ENCODE measurements at places on chromosomes 7 and 10. TPM values are rescaled to one million over a fixed set of nuclear protein-coding genes. Genes with fewer than 3 reads are reported as not detected.

DNA sequence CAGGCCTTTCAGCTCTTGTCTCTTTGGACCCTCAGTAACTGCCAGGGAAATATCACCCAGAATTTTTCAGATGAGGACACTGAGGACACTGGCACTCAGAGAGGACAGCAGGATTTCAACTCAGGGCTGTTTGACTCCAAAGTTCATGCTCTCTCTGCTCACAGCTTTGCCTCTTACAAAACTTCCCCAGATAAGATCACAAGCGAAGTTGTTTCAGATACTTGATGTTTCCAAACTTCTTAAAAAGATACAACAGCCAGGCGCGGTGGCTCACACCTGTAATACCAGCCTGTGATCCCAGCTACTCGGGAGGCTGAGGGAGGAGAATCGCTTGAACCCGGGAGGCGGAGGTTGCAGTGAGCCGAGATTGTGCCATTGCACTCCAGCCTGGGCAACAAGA lies 32.4 kb upstream of the ZRANB1 start:
- no peak overlapping the region for H3K27ac ChIP-seq
- no peaks in the 10 kb centered on the region for H3K4me1 ChIP-seq
- no peak for DNase-seq

LIPJ gene
- total RNA-seq: not detected

TMEM229A gene
- 1.1 TPM for total RNA-seq

DNA sequence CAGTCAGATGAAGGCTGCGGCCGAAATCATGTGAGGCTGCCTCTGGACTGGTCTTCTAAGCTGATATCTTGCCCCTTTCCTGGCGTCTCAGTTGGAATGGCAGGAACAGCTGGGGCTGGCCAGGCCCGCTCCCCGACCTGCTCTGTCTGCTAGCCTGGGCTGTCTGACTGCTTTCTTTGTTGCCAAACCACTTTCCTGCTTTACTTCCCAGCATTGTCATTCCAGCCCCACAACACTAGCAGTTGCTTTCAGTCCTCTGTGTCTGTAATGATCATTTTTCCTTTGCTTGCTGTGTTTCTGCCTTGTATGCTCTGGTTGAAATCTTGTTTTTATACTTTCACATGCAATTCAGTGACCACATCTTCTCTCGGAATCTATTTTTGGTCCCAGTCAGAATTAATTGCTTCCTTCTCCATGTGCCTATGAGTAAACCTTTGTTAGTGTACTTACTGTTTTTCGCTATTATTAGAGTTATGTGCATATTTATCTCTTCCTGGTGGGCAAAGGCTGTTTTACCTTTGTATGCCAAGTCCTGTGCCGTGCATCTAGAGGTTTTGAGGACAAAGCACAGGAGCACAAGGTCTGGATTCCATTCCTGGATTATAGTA lies 21.6 kb downstream of the PRPF18 start:
- DNase-seq: no peak
- H3K27ac ChIP-seq: no peak overlapping the region
- H3K36me3 ChIP-seq: peaks cover 46% of the 10 kb centered on the region
- no peaks in the 10 kb centered on the region for H3K27me3 ChIP-seq
- no peaks in the 10 kb centered on the region for H3K4me1 ChIP-seq
- H3K4me3 ChIP-seq: no peak overlapping the region

TUBAL3 gene
- total RNA-seq: not detected

GRCh38 chr7:21407796-21408480 lies 19.9 kb upstream of the SP4 start:
- no peak overlapping the region for H3K4me3 ChIP-seq
- no peaks in the 10 kb centered on the region for H3K36me3 ChIP-seq
- H3K27ac ChIP-seq: no peak overlapping the region
- H3K4me1 ChIP-seq: no peaks in the 10 kb centered on the region

KIF20B gene
- 1.1 TPM for total RNA-seq

NPY4R gene
- total RNA-seq: not detected

TEX36 gene
- not detected for total RNA-seq

ZNF117 gene
- total RNA-seq: 2.0 TPM

LIPF gene
- total RNA-seq: not detected

AKR1E2 gene
- 3.2 TPM for total RNA-seq

DNA sequence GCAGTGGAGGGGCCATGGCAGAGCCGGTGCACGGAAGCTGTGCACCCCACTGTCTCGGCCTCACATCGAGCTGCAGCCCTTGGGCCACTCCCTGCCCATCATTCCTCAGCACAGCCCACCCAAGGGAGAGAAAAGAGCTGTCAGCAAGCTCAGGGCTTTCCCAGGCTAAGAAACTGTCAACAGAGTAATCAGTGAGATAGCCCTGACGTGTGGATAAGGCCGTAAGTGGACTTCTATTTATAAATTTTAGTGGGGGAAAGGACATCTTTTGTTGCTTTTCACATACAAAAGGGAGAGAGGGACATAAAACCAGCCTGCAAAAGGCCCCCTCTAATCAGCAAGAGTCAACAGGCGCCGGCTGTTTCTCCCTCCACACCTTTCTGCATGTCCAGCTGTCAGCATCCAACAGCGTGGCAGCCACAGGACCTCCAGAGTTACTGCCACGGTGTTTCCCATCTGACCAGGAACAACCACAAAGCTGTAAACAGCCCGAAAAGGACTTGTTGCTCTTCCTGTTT lies 56.8 kb upstream of the DDC start:
- no peaks in the 10 kb centered on the region for H3K27me3 ChIP-seq
- H3K4me3 ChIP-seq: no peak overlapping the region
- peaks cover 41% of the 10 kb centered on the region for H3K4me1 ChIP-seq

DNA sequence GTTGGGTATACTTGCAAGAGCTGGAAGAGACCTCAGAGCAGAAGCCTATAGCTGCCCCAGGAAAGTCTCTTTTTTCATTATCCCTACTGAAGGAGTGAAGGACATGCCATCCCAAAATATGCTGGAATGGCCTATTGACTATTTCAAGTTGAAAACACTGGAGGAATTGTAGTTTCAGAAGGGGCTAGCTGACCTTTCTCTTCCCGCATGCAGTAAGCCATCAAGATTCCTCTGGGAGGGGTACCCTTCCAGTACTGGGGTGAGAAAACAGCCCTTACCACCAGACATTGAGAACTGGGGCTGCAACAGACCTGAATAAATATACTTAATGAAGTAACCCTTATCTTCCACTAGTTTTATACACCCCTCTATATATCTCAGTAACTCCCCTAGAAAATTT lies 41.7 kb downstream of the CHCHD3 start:
- H3K27ac ChIP-seq: no peak overlapping the region
- no peaks in the 10 kb centered on the region for H3K36me3 ChIP-seq
- H3K4me1 ChIP-seq: no peaks in the 10 kb centered on the region
- DNase-seq: no peak

- H3K27me3 ChIP-seq: no peaks in the 10 kb centered on the region
- H3K4me1 ChIP-seq: no peaks in the 10 kb centered on the region
- H3K27ac ChIP-seq: peak overlapping the region; percentile 96
- DNase-seq: peak; percentile 69
- peak overlapping the region; percentile 83 for H3K4me3 ChIP-seq
These were observed 563 bp upstream of the JMJD1C start for GRCh38 chr10:63466144-63466935.

GRCh38 chr7:143299840-143300239 lies 11.7 kb downstream of the CASP2 start:
- no peak for DNase-seq
- no peaks in the 10 kb centered on the region for H3K27me3 ChIP-seq
- H3K4me1 ChIP-seq: peaks cover 24% of the 10 kb centered on the region
- H3K27ac ChIP-seq: no peak overlapping the region

DNA sequence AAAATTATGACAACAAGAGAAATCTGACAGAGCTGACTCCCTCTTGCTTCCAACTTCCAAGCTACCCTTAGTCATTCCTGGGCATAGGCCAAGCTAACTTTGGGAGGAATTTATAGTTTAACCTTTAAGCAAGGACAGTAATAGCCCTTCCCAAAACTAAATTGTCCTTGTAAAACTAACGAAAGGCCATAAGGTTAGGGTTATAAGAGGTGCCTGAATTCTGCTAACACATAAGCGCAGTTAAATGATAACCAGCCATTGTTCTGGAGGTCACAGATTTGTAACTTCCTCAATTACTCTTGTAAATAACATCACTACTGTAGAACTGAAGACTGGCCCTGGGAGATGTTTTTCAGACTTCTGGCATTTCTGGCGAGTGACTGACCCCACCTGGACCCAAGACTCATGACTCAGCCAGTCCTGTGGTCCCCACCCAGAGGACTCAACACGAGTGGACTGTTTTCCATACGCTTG lies 481.2 kb downstream of the KCNMA1 start:
- no peaks in the 10 kb centered on the region for H3K36me3 ChIP-seq
- H3K27me3 ChIP-seq: no peaks in the 10 kb centered on the region
- H3K4me1 ChIP-seq: no peaks in the 10 kb centered on the region
- H3K4me3 ChIP-seq: no peak overlapping the region
- no peak for DNase-seq

SYCE1 gene
- 1.1 TPM for total RNA-seq

- no peak overlapping the region for H3K27ac ChIP-seq
- no peaks in the 10 kb centered on the region for H3K36me3 ChIP-seq
- H3K4me3 ChIP-seq: no peak overlapping the region
- DNase-seq: no peak
- H3K4me1 ChIP-seq: peaks cover 5% of the 10 kb centered on the region
These were observed 33.5 kb upstream of the CPN1 start for GRCh38 chr10:100114976-100115770.

DNA sequence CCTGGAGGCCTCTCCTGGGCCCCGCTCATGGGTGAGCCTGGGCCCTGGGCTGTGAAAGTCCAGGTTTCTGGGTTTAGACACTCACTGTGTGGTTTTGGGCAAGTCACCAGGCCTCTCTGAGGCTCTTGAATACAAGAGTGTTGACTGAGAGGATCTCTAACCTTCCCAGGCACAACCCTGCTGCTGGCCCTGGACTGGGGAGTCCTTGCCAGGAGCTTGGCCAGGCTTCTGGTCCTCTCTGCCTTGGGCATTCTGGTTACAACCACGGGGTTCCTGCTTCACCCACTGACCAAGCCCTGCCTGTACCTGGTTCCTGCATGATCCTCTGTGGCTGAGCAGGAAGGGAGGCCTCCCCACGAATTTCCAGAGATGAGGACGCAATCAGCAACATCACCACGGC lies 63.6 kb upstream of the COL13A1 start:
- no peak overlapping the region for H3K4me3 ChIP-seq
- peak overlapping the region; percentile 6 for H3K27ac ChIP-seq
- H3K36me3 ChIP-seq: no peaks in the 10 kb centered on the region
- DNase-seq: no peak
- peaks cover 43% of the 10 kb centered on the region for H3K4me1 ChIP-seq

GRCh38 chr10:116014871-116015582 lies 258.0 kb downstream of the GFRA1 start:
- H3K4me1 ChIP-seq: no peaks in the 10 kb centered on the region
- H3K27ac ChIP-seq: no peak overlapping the region
- no peaks in the 10 kb centered on the region for H3K36me3 ChIP-seq
- no peak overlapping the region for H3K4me3 ChIP-seq

GRCh38 chr7:26580064-26580591 lies 284.3 kb downstream of the SKAP2 start:
- H3K4me3 ChIP-seq: no peak overlapping the region
- no peaks in the 10 kb centered on the region for H3K27me3 ChIP-seq
- no peaks in the 10 kb centered on the region for H3K4me1 ChIP-seq

DNA sequence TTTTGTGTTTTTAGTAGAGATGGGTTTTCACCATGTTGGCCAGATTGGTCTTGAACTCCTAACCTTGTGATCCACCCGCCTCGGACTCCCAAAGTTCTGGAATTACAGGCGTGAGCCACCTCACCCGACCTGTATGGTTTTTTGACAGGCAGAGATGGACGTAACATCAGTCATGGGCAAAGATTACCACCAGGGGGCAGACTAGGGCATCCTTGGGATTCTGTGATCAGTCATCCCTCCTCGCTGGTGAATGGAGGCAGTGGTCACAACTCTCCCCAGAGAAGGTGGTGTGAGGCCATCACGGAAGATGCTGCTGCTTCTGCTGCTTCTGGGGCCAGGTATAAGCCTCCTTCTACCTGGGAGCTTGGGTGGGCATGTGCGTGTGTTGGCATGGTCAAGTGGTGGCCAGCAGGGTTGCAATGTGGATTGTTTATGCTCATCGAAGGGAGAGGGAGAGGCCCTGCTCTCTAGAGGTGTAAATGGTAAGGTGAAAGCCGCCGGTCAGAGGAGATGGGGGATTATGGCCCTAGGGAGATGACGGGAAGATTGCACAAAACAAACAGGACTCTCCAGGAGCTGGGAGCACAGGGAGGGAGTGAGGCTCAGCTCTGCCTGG lies 122.7 kb upstream of the PRSS1 start:
- no peaks in the 10 kb centered on the region for H3K27me3 ChIP-seq
- no peaks in the 10 kb centered on the region for H3K4me1 ChIP-seq
- H3K36me3 ChIP-seq: no peaks in the 10 kb centered on the region
- no peak overlapping the region for H3K4me3 ChIP-seq

GPR15LG gene
- total RNA-seq: not detected

GRCh38 chr7:68309806-68310205 lies 1288.5 kb upstream of the AUTS2 start:
- no peaks in the 10 kb centered on the region for H3K27me3 ChIP-seq
- no peak overlapping the region for H3K27ac ChIP-seq
- no peak overlapping the region for H3K4me3 ChIP-seq
- H3K4me1 ChIP-seq: no peaks in the 10 kb centered on the region
- H3K36me3 ChIP-seq: no peaks in the 10 kb centered on the region

DNA sequence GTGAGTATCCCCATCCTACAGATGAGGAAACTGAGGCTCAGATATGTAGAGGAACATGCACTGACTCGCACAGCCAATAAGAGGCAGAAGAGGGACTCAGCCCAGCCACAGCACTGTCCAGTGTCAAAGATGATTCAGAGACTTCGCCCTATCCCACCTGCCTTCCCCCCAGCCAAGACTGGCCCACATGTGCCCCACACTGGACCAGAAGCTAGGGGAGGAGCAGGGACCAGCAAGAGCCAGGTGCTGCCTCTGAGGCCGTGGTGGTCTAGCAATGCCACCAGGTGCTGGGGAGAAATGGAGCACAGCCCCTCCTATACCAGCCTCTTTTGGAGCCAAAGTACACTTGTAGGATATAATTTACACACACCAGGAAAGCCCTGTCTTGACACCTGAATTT lies 22.3 kb downstream of the GRID1 start:
- no peak overlapping the region for H3K27ac ChIP-seq
- no peaks in the 10 kb centered on the region for H3K4me1 ChIP-seq

All from right atrium auricular region (tissue), 2 donors.